Large intestine (tissue), 12 donors: ENCODE measurements at places on chromosomes 11 and 22. TPM values are rescaled to one million over a fixed set of nuclear protein-coding genes. Genes with fewer than 3 reads are reported as not detected.
A peak's percentile ranks its signal among the peaks of the same experiment; 100 is the strongest.

SMC1B gene
- 0.27 TPM for polyA plus RNA-seq

DNA sequence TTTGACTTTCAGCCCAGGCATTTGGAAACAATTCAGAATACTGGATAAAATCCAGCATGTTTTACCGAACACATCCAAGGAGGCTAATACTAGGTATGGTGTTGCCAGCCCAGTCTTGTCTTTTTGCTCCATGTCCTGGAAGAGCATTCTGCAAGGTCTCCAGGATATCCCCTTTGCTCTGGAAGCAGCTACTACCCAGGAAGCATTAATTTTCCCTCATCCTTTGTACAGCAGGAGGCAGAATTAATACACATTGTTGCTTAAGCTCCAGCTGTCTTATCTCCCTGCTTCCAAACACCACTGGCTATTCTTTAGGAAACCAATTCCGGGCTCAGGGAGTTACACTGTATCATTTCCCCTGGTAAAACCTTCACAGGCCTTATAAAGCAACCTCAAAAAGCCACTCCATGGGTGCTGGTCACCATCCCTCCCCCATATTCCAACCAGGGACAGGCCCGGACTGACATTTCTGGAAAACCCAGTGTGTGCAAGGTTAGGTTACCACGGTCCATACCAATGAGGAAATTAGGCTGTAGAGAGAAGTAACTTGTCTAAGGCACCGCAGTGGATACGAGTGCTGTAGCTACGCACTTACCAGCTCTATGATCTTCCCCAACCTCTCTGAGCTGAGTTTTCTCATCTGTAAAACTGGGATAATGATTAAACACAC, 1.5 kb upstream of the UBASH3B start:
- peaks cover 47% of the 10 kb centered on the region for H3K27me3 ChIP-seq
- no peak for DNase-seq
- H3K27ac ChIP-seq = no peak overlapping the region
- no peaks in the 10 kb centered on the region for H3K36me3 ChIP-seq

DNA sequence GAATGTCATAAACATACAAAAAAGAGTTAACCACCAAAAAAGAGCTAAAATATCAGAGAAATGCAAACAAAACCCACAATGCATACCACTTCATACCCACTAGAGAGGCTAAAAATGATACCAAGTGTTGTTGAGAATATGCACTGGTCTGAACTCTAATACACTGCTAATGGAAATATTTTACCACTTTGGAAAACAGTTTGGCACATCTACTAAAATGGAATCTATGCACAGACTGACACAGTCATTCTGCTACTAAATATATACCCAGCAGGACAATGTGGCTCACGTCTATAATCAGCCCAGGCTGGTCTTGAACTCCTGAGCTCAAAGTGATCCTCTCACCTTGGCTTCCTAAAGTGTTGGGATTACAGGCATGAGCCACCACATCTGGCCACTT, 18.0 kb downstream of the MAPK1 start:
- H3K27me3 ChIP-seq = no peaks in the 10 kb centered on the region
- no peak overlapping the region for H3K4me3 ChIP-seq
- DNase-seq = no peak
- H3K36me3 ChIP-seq = no peaks in the 10 kb centered on the region
- no peak overlapping the region for H3K27ac ChIP-seq

- no peak overlapping the region for H3K4me3 ChIP-seq
- H3K27me3 ChIP-seq = peaks cover 4% of the 10 kb centered on the region
- H3K27ac ChIP-seq = no peak overlapping the region
- DNase-seq = peak; percentile 4
These were observed 14.9 kb upstream of the MS4A4A start for GRCh38 chr11:60265373-60266214.

DNA sequence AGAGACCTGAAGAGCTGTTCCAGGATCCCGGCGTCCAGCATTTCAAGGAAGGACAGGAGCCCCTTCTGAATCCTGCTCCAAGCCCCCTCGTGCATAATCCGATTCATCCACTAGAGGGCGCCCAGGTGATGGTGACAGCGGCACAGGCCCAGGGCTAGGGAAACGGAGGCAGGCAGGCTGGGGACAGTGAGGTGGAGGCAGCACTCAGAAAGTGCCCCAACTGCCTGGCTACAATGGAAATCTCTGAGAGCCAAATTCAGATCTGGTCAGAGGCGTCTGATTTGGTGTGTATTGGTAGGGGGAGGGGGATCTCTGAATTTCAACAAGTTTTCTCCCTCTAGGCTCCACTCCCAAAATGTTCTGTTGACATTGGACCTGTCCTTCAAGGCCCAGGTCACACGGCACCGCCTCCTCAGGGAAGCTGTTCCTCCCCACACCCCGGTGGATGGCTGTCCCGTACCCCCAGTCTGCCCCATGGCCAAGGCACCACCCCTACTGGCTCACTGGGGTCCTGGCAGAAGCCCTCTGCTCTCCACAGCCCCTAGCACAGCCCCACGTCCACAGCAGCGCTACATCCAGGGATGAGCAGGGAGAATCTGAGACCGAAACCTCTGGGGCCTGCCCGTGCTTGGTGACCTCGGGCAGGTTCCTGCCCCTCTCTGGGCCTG, 142.9 kb downstream of the CRYBB2 start:
- DNase-seq = no peak
- H3K27ac ChIP-seq = no peak overlapping the region
- H3K36me3 ChIP-seq = peaks cover 19% of the 10 kb centered on the region
- H3K4me1 ChIP-seq = peaks cover 5% of the 10 kb centered on the region

PHOX2A gene
- polyA plus RNA-seq = 8.3 TPM

GRCh38 chr11:58675334-58676155, 53.1 kb downstream of the CNTF start:
- no peak overlapping the region for H3K4me3 ChIP-seq
- DNase-seq = peak; percentile 61

DNA sequence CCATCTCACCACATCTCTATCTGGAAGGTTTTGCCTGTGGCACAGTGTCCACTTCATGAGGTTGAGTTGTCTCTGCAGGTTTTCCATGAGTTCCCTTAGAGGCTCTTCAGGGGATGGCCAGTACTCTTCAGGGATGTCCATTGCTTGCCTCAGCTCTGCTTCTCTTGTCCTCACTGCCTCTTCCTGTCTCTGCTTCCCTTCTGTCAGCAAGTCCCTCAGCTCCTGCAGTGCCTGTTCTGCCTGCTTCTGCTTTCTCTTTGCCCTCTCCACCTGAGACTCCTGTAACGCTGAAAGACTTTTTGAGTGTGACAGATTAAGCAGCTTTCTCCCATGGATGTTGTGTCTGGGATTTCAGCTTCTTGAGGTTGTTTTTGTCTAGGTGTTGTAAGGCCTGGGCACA, 38.2 kb upstream of the MRPL17 start:
- H3K4me1 ChIP-seq = no peaks in the 10 kb centered on the region
- DNase-seq = no peak
- H3K27me3 ChIP-seq = peaks cover 3% of the 10 kb centered on the region
- H3K36me3 ChIP-seq = no peaks in the 10 kb centered on the region
- H3K27ac ChIP-seq = no peak overlapping the region

DNA sequence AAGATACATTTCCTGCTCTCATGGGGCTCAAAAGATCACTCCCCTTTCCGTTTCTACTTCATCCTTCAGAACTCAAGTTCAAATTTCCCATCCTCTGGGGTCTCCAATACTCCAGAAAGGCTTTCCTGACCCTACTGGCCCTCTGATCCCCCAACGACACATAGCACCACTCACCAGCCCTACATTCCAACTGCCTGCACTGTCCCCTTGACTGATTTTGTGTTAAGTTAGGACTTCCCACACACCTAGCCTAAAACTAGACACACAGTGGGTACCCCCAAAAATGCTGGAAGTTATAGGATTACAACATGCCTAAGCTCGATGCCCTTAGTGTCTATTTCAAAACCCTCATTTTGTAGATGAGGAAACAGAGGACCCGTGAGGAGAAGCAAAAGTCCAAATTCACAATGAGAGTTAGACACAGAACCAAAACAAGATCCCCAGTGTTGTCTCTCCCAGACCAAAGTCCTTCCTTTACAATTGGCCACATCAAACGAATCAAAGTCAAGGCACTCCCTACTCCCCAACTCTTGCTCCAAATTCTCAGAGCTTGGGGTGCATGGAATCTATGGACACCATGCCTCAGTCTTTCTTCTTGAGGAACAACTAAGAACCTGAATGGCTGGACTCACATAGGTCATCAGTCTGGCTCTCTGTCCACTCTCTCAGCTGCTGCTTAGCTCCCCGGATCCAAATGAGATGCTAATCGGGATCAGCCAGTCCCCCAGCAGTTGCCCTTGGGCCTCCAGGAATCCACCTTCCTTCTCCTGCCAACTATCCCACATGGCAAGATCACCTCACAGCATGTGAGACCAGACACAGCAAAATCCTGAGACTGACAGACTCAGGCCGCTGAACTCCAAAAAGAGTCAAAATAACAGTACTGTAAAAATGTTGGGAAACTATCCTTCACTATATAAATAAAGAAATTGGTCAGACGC, 1.7 kb downstream of the CLPB start:
- H3K27me3 ChIP-seq = no peaks in the 10 kb centered on the region
- DNase-seq = no peak
- no peak overlapping the region for H3K27ac ChIP-seq
- H3K4me3 ChIP-seq = no peak overlapping the region
- peaks cover 18% of the 10 kb centered on the region for H3K36me3 ChIP-seq

TALDO1 gene
- polyA plus RNA-seq = 92.4 TPM

DNA sequence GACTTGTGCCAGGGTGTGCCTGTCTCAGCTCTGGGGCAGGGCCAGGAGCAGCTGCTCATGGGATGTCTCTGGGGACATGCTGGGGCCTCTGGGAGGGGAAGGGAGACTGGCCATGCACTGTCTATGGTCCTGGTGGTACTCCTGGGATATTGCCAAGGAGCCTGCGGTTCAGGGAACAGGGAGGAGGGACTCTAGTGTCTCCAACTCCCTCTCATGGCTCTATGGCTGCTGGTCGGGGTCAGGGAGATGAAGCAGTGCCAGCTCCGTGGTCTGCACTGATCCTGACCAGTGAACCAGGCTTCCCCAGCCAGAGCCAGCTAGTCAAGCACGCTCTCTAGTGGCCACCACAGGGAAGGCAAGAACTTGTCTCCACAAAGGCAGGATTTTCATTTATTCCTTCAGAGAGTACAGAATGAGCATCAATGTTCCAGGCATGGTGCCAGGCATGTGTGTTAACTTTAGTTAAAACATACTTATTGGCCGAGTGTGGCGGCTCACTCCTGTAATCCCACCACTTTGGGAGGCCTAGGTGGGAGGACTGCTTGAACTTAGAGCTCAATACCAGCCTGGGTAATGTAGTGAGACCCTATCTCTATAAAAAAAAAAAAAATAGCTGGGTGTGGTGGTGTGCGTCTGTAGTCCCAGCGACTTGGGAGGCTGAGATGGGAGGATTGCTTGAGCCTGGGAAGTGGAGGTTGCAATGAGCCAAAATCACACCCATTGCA, 2.5 kb upstream of the BEST1 start:
- no peak overlapping the region for H3K27ac ChIP-seq
- DNase-seq = peak; percentile 68
- H3K36me3 ChIP-seq = no peaks in the 10 kb centered on the region
- H3K27me3 ChIP-seq = no peaks in the 10 kb centered on the region
- peaks cover 4% of the 10 kb centered on the region for H3K4me1 ChIP-seq

DNA sequence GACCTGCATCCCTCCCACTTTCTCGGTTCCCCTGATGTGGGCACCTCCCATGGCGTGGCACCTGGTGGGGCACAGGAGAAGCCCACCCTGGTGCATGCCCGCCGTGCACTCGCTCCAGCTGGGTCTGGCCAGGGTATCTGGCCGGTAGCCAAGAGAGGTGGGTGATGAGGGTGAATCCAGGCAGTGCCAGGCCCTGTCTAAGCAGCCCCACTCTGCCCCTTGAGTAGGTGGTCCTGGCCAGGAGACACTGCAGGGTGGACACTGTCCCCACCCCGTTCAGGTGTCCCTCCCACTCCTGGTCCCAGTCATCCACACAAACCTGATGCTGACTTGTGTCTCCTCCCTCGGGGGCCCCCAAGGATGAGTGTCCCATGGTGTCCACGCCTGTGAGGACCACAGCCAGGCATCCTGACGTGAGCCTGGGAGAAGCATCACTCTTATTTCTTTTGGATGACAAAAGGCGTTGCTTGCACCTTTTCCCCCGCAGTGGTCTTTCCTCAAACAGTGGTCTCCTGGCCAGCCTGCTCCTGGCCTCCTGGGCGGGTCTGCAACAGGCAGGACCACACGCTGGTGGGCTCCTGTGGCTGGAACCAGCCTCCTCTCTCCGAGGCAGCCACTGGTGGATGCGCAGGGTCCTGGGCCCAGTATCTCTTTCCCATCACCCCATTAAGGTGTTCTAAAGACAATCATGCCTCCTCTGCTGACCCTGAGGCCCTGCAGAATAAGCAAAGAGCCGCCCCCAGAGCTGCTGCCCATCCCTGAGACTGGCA, 922.3 kb downstream of the BRD1 start:
- no peak for DNase-seq
- no peaks in the 10 kb centered on the region for H3K4me1 ChIP-seq
- H3K27ac ChIP-seq = no peak overlapping the region
- H3K4me3 ChIP-seq = no peak overlapping the region

DNA sequence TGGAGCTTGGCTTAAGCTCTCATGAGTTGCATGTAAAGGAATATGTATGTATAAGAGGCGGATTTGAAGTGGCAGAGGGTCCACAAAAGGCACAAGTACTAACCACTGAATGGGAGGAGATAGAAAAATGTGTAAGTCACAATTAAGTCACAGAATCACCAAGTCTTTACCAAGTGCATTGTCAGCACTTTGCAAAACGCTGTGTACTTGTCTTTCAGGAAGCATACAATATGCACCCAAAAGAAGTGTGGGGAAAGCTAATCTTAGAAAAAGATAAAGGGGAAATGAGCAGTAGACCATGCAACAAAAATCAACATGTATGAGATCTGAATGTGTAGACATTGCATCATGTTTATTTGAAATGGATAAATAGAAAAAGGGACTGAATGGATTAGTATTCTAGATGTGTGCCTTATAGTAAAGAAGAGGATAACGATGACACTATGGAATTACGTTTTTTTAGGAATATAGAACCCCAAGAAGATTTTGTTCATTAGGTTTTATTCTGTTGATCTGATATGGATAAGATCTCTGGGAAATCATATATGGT, 4.5 kb downstream of the CNTF start:
- no peak for DNase-seq
- no peaks in the 10 kb centered on the region for H3K4me1 ChIP-seq
- no peaks in the 10 kb centered on the region for H3K27me3 ChIP-seq
- no peak overlapping the region for H3K4me3 ChIP-seq
